Stimulated activated naive CD4-positive, alpha-beta T cell treated with Interleukin-2 at 50 U/mL for 16 hours (primary cell): ENCODE measurements at places on chromosomes 7 and 10.

- DNase-seq = peak; percentile 45
Measured at GRCh38 chr10:86520871-86521677, 518 bp downstream of the WAPL start.

- peak; percentile 36 for DNase-seq
Measured at GRCh38 chr7:925601-926000, 28.9 kb downstream of the ADAP1 start.

DNA sequence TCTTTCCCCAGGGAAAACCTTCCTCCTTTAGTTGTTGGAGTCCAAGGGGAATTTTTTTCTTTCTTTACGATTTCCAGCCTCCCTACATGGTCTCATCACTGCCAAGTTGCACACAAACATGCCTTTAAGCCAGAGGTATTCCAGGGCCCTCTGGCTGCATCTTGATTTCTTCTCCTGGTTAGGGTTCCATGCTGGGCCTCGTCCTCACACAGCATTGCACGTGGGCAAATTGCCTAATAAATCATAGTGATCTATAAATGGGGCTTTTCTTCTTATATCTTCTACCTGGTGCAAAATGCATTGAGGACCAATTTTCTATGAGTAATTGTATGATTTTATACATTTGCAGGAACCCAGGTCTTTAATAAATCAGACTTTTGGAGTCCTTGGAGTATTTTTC, 284.2 kb downstream of the C7orf25 start:
- DNase-seq = no peak

GRCh38 chr7:158353606-158354570, 233.7 kb downstream of the PTPRN2 start:
- no peak for DNase-seq
